ENCODE measurements at places on chromosomes 4 and X.

DNA sequence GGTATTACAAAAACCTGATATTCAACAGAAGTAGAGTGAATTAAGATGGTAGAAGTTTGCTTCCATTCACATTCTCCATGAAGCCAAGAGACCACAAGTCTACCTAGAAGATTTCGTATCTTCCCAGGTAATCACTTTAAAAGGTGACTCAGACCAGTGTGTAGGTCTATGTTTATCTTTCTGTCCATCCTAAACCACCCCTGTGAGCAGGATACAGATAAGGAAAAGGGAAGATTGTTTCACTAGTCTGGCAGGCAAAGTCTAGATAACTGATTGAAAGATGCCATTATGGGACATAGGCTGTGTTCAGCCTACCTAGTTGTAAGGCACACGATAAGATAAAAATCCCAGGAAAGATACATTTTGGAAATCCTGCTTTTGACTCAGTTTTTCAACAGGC is 244.3 kb upstream of the NWD2 start:
- DNase-seq = no peak

DNA sequence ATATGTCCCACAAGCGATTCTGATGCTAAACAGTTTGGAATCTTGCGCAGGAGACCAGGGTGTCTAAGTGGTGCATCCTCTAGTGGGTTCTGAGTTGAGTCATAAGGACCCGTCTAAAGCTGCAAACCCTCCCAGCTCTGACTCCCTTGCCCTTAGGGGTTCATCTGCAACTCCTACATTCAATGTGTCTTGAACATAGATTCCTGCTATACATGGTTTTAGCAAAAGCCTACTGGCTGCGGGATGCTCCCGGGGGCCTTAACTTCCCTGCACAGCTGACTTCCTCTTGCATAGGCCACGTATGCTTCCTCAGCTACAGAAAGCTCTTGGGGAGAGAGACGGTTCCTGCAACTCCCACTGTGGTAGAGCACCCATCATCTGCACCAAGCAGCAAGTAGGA is 236.7 kb downstream of the EVC2 start:
- no peak for DNase-seq

DNA sequence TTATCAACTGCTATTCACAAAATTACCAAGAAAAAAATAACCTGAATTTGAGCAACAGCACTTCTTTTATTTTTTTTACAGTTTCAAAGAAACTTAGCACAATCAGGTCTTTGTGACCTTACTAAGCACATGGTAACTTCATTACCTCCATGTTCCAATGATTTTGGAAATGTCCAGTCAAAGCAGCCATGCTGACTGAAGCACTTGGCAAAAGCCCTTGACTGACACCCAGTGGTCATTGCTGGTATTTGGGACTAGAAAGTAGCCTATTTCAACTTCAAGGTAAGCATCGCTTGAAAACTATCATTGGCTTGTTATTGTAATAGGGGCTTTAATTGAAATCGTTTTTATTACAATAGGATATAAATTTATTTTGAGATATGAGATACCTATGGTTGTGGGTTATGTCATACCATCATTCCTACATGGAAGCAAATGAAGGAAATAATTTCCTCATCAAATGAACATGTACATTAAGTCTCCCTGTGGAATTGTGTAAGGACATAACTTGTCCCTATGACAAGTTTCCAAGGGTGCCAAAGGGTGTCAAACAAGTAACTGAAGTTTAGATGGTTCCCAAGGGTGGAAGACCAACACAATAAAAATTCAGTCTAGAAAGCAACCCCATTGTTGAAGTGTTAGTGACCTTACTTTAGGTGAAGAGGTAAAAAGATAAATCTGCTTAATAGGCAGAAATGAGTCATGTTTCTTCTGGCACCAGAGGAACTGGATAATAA is 15.2 kb upstream of the ANXA10 start:
- no peak for DNase-seq

DNA sequence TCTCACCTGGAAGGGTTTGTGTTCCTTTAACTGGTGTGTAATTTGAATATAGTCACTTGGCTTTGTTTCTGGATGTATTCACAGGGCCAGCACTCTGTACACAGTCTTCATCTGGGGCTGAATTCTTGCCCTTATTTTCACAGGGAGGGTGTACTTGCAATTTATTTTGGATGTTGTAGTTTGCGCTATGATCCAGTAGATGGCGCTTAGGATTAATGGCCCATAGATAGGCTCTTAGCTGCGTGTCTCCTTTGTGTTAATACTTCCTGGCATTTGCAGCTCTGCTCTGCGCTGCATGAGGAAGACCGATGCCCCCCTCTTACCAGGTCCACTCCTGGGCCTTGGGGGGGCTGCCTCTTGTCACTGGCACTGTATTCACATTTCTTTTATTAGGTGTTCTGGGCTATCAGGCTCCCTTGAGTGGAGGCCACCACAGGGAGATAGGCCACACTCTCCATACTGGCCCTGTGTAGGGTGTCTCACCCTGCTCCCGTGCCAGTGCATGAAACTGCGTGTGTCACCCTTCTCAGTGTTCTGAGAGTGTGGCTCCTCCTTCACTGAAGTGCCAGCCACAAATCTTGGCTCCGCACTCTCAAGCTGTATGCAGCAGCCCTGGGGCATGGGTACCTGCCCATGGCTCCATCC is 562.2 kb downstream of the ZIC3 start:
- no peak for DNase-seq

DNA sequence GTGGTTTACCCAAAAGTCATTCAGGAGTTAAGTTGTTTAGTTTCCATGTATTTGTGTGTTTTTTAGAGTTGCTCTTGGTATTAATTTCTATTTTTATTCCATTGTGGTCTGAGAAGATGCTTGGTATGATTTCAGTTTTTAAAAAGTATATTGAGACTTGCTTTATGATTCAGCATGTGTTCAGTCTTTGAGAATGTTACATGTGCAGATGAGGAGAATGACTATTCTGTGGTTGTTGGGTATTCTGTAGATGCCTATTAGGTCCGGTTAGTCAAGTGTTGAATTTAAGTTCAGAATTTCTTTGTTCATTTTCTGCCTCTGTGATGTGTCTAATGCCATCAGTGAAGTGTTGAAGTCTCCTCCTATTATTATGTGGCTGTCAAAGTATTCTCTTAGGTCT is 249.4 kb downstream of the ARHGAP10 start:
- no peak for DNase-seq

DNA sequence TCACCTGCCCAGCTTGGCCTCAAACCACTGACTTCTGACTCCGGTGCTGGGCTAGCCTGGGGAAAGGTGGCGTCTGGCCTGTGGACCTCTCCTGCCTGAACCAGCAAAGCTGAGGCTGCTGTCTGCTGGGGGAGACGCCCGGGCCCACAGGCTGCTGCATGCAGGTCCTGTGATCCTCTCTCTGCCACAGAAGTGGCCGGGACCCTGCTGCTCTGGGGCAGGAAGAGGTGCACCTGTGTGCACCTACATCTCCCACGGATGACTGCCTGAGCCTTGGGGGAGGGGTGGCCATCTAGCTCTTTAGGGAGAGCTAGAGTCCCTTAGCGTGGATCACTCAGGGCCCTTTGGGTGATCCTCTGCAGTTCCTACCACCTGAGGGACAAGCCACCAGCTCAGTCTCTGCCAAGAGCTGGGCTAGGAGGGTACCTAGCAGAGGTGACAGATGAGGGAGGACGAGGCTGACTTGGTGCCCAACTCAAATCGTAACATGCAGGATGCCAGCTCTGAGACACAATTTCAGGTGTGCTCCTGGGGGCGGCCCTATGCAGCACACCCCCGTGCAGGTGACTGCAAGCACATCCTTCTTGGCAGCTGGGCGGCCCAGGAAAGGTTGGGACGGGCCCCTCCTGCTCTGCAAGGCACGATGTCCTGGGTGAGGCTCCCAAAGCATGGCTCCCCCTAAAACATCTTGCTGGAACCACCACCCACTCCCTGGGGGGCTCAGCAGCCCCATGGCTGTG is 22.5 kb downstream of the LETM1 start:
- no peak for DNase-seq

DNA sequence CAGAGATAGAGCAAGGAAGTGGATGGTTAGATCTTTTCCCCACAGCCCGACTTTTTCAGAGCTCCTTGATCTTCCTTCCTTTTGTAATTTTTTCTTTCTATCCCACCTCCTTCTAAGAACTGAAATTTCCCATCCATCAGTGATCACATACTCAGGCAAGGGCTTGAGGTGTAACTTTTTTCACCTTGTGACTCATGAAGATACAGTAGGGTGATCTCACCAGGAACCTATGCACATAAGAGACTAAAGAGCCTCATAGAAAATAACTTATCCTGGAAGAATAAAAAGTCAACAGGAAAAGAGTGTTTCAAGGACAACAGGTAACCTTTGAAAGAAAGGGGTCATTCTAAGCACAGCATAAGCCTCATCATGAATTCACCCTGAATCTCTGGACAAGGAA is 131.2 kb upstream of the HCCS start:
- DNase-seq = no peak

GRCh38 chr4:43763029-43763610 is 685.5 kb downstream of the KCTD8 start:
- no peak for DNase-seq

All from stimulated activated CD4-positive, alpha-beta T cell treated with anti-CD3 and anti-CD28 coated beads, TNF-alpha, amount 100 ng/mL, for 1 hour (primary cell).